ENCODE measurements at places on chromosomes 3 and 15. TPM values are rescaled to one million over a fixed set of nuclear protein-coding genes. Genes with fewer than 3 reads are reported as not detected.

The CD86 gene
- not detected for total RNA-seq

The PEAK1 gene
- total RNA-seq = 9.9 TPM

The SCAANT1 gene
- not detected for total RNA-seq

The GOLGA8J gene
- not detected for total RNA-seq

The GOLGA6D gene
- total RNA-seq = not detected

The MANF gene
- 133 TPM for total RNA-seq

The EIF4G1 gene
- 381 TPM for total RNA-seq

The SKOR1 gene
- total RNA-seq = not detected

The EHHADH gene
- 9.0 TPM for total RNA-seq

The CNTN4 gene
- 16.5 TPM for total RNA-seq

The DPPA4 gene
- total RNA-seq = not detected

The GTF2A2 gene
- 36.9 TPM for total RNA-seq

The TRH gene
- total RNA-seq = not detected

The TMEM266 gene
- 0.21 TPM for total RNA-seq

The EXD1 gene
- total RNA-seq = not detected

The TRPC1 gene
- total RNA-seq = 5.6 TPM

The DGKG gene
- 0.04 TPM for total RNA-seq

The CLDN1 gene
- 305 TPM for total RNA-seq

All from kidney epithelial cell (primary cell).